ENCODE measurements at places on chromosomes 13 and 19. TPM values are rescaled to one million over a fixed set of nuclear protein-coding genes. Genes with fewer than 3 reads are reported as not detected.

GRCh38 chr13:34842466-34842865 is 99.6 kb upstream of the NBEA start:
- no peak for DNase-seq
- no peaks in the 10 kb centered on the region for H3K27me3 ChIP-seq
- no peak overlapping the region for H3K4me3 ChIP-seq
- H3K36me3 ChIP-seq: no peaks in the 10 kb centered on the region
- H3K4me1 ChIP-seq: peaks cover 2% of the 10 kb centered on the region
- H3K27ac ChIP-seq: no peak overlapping the region

- no peak for DNase-seq
- H3K27me3 ChIP-seq: peaks cover 9% of the 10 kb centered on the region
- no peaks in the 10 kb centered on the region for H3K4me1 ChIP-seq
- H3K27ac ChIP-seq: peak overlapping the region; percentile 2
- H3K36me3 ChIP-seq: peaks cover 13% of the 10 kb centered on the region
Observed at GRCh38 chr19:40741527-40742390, 8.5 kb downstream of the ACTMAP start.

The MISP gene
- not detected for total RNA-seq

- H3K4me1 ChIP-seq: peaks cover 14% of the 10 kb centered on the region
- DNase-seq: no peak
- peak overlapping the region; percentile 83 for H3K27ac ChIP-seq
- peaks cover 19% of the 10 kb centered on the region for H3K36me3 ChIP-seq
- peaks cover 5% of the 10 kb centered on the region for H3K27me3 ChIP-seq
Observed at GRCh38 chr19:37932985-37933936, 26.3 kb downstream of the SIPA1L3 start.

DNA sequence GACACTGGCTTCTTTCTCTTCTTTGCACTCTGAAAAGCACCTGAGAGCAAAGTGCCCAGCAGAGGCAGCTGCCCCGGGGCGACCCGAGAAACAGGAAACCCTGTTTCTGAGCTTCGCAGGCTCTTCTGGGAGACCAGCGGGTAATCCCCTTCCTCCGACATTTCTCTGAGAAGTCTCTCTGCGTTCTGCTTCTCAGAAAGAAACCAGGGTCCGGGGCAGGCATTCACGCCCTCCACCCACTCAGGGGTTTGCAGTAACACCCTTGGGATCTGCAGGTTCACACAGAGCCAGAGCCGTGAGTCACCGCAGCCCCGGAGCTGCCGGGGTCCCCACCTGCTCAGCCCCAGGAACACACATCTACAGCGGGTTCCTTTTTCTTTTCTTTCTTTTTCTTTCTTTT is 86.0 kb downstream of the GADD45B start:
- H3K27me3 ChIP-seq: peaks cover 10% of the 10 kb centered on the region
- no peak overlapping the region for H3K27ac ChIP-seq
- no peak for DNase-seq
- no peak overlapping the region for H3K4me3 ChIP-seq

DNA sequence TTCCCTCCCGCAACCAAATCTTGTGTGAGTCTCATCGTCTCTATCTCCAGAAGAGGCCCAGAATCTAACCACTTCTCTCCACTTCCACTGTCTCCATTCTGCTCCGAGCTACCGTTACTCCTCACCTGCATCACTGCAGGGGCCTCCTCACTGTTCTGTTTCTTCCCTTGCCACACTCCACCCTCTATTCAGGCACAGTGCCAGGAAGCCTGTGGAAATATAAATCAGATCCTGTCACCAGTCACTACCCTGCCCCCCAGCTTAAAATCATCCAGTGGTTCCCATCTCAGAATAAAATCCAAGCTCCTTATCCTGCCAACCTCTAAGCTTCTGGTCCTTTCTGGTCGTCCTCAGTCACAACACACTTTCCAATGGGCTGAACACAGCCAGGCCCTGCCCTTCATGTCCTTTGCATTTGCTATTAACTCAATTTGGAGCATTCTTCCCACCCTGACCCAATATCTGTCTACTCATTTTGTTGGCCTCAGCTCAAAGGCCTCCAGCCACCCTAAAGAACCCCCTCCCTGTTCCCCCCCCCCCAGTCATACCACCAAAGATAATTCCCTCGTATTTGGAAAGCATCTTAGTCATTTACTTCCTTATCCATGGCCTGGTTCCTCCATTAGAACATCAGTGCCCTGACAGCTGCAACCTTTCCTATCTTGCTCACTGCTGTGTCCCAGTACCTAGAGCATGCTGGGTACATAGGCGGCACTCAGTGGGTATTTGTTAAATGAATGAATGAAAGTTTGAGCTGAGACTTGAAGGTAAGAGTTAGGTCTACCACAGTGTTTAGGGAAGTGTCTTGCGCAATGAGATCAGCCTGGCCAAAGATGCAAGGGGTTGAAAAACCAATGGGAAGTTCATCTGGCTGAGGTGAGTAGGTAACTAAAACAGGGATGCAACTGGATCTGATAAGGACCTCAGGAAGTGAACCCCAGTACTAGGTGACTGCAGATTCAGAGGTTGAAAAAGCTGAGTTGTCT is 24.4 kb downstream of the ZNF175 start:
- H3K27ac ChIP-seq: peak overlapping the region; percentile 10
- H3K4me3 ChIP-seq: peak overlapping the region; percentile 98
- H3K27me3 ChIP-seq: peaks cover 19% of the 10 kb centered on the region
- peaks cover 13% of the 10 kb centered on the region for H3K4me1 ChIP-seq
- peaks cover 9% of the 10 kb centered on the region for H3K36me3 ChIP-seq
- DNase-seq: no peak

- no peaks in the 10 kb centered on the region for H3K27me3 ChIP-seq
- no peaks in the 10 kb centered on the region for H3K36me3 ChIP-seq
Observed at GRCh38 chr19:23436318-23436717, 41.0 kb upstream of the ZNF91 start.
